GM13977 (cell line): ENCODE measurements at places on chromosomes 11 and 22.

GRCh38 chr22:38338772-38339379, 21.6 kb upstream of the CSNK1E start:
- no peak for DNase-seq

DNA sequence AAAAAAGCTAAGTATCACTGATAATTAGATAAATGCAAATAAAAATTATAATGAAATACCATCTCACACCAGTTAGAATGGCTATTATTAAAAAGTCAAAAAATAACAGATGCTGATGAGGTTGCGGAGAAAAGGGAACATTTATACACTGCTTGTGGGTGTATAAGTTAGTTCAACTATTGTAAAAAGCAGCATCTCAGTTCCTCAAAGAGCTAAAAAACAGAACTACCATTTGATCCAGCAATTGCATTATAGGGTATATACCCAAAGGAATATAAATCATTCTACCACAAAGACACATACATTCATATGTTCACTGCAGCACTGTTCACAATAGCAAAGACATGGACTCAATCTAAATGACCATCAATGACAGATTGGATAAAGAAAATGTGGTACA, 120.3 kb upstream of the ZBED5 start:
- no peak for DNase-seq

DNA sequence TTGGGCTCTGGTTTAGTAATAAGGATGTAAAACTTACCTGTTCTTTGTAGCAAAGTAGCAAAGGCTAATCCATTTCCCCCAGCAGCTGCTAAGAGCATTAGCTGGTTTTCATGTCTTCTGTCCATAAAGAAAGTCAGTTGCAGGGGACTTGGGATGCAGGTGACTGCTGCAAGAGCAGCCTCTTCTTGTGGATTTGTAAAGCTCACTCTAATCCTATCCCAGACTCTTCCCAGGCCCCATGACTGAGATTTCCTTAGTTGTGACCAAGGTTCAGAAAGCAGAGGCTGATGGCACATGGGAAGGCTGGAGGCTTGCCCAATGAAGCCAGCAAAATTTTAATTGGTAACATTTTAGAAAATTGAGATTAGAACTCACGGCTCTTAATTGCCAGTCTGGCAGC, 94.4 kb upstream of the HORMAD2 start:
- DNase-seq, result no peak

- no peak for DNase-seq
These were observed 179.6 kb downstream of the TTC28 start for GRCh38 chr22:28500006-28500405.

DNA sequence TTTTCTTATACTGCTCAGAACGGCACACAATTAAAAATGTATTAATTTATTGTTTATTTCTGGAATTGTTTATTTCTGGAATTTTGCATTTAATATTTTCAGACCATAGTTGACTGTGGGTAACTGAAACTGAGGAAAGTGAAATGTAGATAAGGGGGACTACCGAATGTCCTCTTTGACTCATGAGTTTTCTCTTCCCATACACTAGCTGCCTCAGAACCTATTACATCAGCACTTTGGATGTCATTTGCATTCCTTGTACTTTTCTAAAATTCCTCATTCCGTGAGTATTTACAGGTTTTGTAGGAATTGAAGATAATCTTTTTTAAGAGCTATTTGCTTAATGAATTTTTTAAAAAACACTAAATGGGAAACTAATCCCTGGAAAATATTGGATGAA, 29.8 kb downstream of the ZC3H12C start:
- no peak for DNase-seq

GRCh38 chr11:255176-255575, 18.4 kb downstream of the PSMD13 start:
- DNase-seq, result no peak
